ENCODE measurements at places on chromosomes 6 and 20. TPM values are rescaled to one million over a fixed set of nuclear protein-coding genes. Genes with fewer than 3 reads are reported as not detected.

DNA sequence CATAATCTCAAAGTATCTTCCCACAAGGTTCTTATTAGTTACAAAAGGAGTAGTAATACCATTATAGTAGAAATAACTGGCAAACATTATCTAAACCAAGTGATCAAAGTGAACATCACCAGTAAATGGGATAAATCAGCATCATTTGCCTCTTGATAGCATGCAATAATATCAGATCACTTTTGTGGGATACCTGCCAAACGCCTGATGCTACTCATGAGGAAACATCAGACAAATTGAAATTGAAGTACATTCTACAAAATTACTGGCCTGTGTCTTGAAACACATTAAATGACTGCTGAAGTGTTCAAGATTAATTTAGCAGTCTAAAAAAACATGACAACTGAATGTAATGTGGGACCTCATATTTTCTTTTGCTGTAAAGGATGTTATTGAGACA lies 208.1 kb downstream of the TINAG start:
- no peak for DNase-seq

- no peak for DNase-seq
These were observed 31.7 kb downstream of the UTRN start for GRCh38 chr6:144316862-144317195.

- no peak for DNase-seq
These were observed 56.3 kb downstream of the EDN3 start for GRCh38 chr20:59356662-59357165.

- no peak for DNase-seq
These were observed 82.8 kb downstream of the CCDC170 start for GRCh38 chr6:151576633-151577032.

- DNase-seq = no peak
These were observed 46.0 kb upstream of the IL17A start for GRCh38 chr6:52139985-52140680.

RIN2 gene
- total RNA-seq = 0.09 TPM

DNA sequence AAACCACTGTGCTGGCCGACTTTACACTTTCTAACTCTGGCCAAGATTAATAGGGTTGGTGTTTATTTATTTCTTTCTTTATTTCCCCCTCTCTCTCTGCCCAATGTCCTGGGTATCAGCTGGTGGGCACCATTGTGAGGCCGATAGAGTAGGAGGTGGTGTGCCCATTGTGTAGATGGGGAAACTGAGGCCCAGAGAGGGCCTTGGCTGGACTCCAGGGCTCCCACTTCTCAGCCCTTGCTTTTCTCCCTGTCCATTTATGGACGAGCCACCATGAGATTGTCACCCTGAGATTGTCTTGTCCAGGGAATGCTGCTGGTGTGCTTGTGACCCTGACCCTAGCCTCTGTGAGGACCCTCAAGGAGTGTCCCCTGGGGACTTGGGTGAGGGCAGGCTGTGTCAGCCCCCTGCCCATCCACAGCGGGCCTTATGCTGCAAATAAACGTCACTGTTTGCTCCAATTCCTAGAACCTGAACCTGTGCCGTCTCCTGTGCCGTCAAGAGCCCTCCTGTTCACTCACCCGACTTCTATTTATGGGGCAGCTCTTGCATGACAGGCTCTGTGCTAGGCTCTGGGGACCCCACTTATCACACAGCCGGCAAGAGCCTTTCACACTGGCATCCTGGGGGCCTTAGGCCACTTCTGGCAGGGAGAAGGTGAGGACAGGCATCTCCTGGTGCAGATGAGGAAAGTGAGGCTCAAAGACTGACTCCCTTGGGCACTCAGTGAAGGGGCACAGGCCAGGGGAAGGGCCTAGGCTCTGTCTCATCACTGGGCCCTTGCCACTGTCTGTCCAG lies 24.8 kb downstream of the SUN5 start:
- DNase-seq = no peak

- DNase-seq = no peak
These were observed 2.8 kb downstream of the AHCY start for GRCh38 chr20:34300256-34300806.

ETV7 gene
- 0.16 TPM for total RNA-seq

CST7 gene
- not detected for total RNA-seq

Data from K562 (cell line).